ENCODE measurements at places on chromosomes 4 and X.

DNA sequence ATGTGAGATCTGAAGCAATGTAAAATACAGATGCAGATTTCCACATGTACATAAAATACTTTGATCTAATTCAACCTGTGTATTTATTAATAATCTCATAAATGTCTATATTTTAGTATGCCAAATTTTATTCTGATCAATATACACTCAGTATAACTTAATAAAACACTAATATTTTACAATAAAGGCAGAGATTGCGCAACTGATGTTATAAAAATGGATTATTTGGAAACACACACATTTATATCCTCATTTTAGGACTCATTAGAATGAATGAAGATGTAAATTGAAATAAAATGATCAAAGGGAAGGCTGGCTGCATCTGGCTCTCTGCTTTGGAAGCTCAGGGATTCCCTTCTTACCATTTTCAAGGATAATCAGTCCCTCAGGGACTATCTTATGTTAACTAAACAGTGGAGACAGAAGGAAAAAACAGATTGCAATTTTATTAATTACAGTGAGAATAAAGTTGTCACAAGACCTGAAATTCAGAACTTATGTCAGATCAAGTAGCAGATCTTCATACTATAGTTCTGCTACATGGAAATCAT is 900.9 kb upstream of the EPHA5 start:
- DNase-seq = no peak

- DNase-seq = no peak
Measured at GRCh38 chr4:38818441-38818976, 13.9 kb upstream of the TLR1 start.

DNA sequence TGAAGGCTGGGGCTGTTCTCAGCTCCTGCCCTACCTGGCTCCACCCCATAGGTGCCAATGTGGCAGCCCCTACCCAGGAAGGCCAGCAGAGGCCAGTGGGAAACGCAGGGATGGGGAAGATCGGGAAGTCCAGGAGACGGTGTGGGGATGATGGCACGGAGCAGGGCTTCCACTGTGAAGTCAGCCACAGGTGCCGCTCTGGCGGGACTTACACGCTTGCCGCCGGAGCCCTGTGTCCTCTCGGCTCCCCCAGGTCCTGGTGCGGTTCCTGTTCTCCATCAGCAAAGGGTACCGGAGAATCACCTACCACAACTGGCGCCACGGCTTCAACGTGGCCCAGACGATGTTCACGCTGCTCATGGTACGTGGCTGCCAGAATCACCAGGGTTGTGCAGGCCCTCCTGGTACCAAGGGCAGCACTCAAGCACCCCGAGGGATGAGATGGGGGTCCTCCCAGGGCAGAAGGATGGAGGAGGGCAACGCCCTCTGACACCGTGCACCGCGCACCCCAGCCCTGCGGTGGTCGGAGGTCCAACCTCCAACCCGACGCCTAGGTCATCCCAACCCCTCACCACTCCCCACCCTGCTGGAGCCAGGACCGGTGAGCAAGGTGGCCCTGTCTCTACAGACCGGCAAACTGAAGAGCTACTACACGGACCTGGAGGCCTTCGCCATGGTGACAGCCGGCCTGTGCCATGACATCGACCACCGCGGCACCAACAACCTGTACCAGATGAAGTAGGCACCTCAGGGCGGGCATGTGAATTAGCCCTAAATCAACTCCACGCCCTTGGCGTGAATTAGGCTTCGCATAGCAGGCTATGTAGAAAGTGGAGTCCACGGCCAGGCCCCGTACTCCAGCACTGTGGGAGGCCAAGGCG is 12.0 kb downstream of the ATP5ME start:
- DNase-seq = no peak

GRCh38 chrX:34631479-34632220 is 25.4 kb downstream of the TMEM47 start:
- no peak for DNase-seq

- no peak for DNase-seq
Measured at GRCh38 chr4:76313547-76313946, 7.0 kb downstream of the STBD1 start.

- no peak for DNase-seq
Measured at GRCh38 chr4:76562161-76562560, 127.1 kb downstream of the SHROOM3 start.

- DNase-seq = no peak
Measured at GRCh38 chr4:76526585-76526990, 91.6 kb downstream of the SHROOM3 start.

DNA sequence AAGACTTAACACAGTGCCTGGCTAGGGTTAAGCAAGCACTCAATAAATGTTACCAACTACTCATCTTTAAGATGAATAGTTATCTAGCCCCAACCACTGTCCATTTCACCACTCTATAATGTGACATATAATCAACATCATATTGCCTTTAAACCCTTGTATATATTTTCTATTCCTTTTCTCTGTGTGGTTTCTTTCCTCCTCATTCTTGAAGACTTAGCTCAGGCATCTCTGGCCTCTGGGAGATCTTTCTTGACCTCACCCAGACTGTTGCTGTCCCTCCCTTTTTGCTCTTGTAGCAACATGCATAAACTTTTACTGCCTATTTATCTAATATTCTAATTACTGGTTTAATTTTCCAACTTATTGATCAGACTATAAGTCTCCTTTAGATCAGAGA is 249.9 kb upstream of the MAB21L2 start:
- DNase-seq = no peak

DNA sequence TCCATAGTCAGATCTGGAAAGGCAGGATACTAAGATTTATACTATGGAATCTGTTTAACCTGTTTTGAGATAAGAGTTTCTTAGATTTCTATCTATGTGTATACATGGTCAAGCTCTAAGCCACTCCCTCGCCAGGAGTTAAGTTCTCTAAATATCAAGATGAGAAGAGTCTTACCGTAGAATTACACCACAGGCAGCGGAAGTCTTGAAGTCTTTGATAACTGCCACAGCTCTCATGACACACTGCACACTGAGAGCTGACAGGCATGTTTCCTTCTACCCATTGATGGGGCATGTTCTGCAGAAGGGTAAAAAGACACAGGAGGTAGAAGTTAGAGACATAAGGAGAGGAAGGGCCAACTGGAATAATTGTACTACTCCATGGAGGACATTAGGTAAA is 67.7 kb downstream of the DGKK start:
- DNase-seq = no peak

DNA sequence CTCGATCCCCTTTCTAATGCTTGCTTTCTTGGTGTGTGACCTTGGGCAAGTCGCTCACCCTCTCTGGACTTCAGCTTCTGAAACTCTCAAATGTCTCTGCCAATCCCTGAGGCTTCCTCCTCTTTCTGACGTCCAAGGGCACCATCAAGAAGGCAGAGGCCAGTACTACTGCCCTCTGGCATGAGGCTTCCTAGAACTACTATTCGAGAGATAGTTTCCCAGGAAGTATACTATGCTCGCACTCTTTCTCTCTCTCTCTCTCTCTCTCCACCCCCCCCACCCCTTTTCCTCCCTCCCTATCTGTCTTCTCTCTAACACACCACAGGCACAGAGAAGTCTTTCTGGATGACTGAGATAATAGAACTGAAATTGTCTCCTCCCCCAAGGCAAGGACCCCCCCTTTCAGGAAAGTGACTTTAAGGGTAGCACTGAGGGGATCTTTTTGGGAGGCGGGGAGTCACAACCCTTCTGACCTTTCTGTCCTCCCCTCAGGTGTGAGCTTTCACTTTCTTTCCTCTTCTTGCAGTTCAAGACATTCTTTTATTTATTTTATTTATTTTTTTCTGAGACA is 20.0 kb upstream of the BCOR start:
- DNase-seq = no peak

GRCh38 chr4:156247470-156247869 is 293.8 kb upstream of the CTSO start:
- no peak for DNase-seq

- no peak for DNase-seq
Measured at GRCh38 chr4:143586080-143586479, 72.6 kb downstream of the SMARCA5 start.

GRCh38 chr4:169283114-169283509 is 12.4 kb upstream of the SH3RF1 start:
- no peak for DNase-seq

DNA sequence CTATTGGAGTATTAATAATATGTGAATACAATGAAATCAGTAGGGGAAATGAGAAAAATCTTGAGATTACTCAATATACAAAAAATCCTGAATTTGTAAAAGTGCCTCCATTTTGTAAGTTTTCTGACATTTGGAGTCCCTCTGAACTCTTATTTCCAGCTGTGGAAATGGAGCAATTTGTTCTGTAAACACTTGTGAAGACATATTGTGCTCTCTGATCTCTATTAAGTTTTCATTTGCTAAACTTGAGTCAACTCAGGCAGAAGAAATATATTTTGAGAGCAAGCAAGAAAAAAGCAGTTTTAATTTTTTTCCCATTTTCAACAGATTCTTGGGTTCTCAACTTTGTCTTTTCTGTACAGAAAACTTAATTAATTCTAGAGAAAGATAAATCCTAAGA is 51.4 kb upstream of the PCDH18 start:
- no peak for DNase-seq

DNA sequence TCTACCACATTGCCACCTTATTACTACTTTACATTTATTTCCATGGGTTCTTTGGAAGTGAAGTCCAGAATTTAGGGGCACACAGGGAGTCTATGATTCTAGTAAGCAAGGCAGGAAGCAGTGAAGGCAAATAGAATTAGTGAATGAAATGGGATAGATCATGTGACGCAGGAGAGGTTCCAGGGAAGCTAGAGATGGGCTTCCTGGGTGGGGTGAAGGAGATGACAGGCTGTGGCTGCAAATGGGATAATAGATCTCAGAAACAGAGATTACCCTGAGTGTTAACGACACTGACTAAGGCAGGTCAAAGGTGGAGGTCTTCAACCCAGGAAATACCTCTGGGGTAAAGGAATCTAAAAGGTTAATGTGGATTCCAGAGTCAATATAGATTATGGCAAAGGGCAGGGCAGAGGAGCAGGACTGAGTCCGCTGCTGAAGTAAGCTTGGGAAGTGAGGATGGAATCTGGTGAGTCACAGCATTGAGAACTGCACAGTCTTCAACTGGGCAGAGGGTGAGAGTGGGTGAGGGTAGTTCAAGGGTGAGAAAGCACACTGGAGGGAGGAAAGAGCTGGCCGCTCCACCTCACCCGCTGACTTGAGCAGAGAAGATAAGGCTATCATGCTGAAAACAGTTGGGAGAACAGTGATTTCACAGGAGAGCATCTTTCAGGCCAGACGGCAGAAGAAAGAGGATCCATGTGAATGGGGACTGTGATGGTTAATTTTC is 70.8 kb downstream of the ANXA3 start:
- DNase-seq = no peak

- no peak for DNase-seq
Measured at GRCh38 chr4:38086151-38086848, 126.1 kb downstream of the PTTG2 start.

DNA sequence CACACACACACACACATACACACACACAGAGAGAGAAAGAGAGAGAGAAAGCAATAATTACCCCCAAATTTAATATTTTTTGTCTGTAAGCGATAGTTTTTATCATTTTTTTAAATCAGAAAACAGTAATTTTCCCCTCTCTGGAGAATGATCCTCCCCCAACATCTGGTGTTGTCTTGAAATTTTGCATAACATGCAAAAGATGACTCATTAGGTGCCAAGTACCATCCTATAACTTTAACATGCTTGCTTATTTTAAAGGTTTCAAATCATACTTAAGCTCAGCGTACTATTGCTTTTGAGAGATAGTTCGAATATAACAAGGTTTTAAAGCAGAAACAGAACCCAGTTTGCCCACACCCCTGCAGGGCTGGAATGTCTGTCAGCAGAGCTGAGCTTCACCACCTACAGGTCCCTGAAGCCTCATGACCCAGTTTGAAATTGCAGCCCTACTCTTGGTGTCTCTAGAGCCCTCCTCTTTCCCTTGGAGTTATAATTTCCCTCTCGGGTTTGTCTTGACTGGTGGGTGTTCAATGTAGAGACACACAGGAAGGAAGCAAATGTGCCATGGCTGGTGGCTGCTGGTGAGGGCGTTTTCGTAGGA is 175.0 kb upstream of the HS3ST1 start:
- no peak for DNase-seq

- DNase-seq = no peak
Measured at GRCh38 chr4:77040270-77040669, 35.5 kb downstream of the CCNI start.

GRCh38 chr4:10442976-10443375 is 14.2 kb downstream of the ZNF518B start:
- DNase-seq = no peak

- no peak for DNase-seq
Measured at GRCh38 chr4:133483600-133484246, 334.6 kb downstream of the PCDH10 start.

- DNase-seq = no peak
Measured at GRCh38 chrX:16610121-16610621, 39.8 kb upstream of the S100G start.

DNA sequence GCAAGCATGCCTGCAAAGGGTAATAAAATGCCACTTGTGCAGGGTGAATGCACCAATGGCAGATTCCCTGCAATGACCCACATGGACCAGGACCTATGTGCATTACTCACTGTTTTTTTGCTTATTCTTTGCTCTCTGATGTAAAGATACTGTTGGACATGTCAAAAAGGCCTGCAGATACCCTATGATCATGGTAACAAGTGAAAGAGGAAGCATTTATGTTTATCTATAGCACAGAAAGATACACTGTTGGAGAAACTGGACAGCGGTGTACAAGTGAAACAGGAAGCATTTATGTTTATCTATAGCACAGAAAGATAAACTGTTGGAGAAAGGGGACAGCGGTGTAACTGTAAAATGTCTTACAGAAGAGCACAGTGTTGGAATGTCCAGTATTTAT is 127.5 kb downstream of the PAPSS1 start:
- DNase-seq = no peak

GRCh38 chr4:22457348-22457747 is 58.5 kb downstream of the ADGRA3 start:
- no peak for DNase-seq

DNA sequence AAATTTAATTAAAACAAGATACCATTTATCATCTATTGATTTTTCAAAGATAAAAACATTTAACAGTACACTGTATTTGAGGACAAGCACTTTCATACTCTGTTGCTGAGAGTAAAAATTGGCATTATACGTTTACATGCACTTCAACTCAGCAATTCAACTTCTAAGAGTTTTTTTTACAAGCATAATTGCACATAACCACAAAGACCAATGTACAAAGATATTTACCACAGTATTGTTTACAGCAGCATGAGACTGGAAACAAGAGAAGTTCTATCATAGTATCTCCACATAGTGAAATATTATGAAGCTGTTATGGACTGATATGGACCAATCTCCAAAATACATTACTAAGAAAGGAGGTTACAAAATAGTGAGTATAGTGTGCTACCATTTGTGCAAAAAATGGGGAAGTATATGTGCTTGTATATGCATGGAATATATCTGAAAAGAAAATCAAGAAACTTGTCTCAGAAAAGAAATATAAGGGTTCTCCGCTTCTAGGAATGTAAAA is 10.9 kb downstream of the GAB3 start:
- no peak for DNase-seq

GRCh38 chrX:73182502-73183114 is 32.0 kb downstream of the NAP1L2 start:
- DNase-seq = no peak
